Daoy (cell line): ENCODE measurements at places on chromosomes 1 and 21. TPM values are rescaled to one million over a fixed set of nuclear protein-coding genes. Genes with fewer than 3 reads are reported as not detected.

DNA sequence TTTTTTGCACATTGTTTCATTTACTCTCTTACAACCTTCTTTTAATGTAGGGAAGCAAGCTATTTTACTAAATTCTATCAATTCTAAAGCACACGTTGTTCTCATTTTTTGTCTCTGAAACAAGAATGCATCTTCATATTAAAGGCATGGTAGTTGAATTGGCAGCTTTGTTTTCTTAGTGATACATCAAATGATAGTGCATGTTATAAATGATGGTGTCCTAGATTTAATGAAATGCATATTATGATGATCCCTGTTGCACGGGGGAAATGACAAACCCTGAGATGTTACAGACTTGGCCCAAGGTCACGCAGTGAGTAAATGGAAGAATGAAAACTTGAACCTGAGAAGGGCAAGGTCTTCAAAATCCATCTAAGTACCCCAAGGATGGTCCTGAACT is 213.1 kb downstream of the KAZN start:
- no peak for DNase-seq

- no peak for DNase-seq
These were observed 9.8 kb downstream of the RGS8 start for GRCh38 chr1:182674346-182675246.

Gene EXO5
- total RNA-seq: 2.1 and 8.3 TPM in 2 replicates

Gene SPRR1A
- total RNA-seq: not detected in 2 replicates

Gene KRTAP12-2
- not detected in 2 replicates for total RNA-seq

Gene SLC6A17
- 0.46 and 0.60 TPM in 2 replicates for total RNA-seq

- DNase-seq: no peak
These were observed 32.6 kb upstream of the SPOCD1 start for GRCh38 chr1:31848381-31848897.

DNA sequence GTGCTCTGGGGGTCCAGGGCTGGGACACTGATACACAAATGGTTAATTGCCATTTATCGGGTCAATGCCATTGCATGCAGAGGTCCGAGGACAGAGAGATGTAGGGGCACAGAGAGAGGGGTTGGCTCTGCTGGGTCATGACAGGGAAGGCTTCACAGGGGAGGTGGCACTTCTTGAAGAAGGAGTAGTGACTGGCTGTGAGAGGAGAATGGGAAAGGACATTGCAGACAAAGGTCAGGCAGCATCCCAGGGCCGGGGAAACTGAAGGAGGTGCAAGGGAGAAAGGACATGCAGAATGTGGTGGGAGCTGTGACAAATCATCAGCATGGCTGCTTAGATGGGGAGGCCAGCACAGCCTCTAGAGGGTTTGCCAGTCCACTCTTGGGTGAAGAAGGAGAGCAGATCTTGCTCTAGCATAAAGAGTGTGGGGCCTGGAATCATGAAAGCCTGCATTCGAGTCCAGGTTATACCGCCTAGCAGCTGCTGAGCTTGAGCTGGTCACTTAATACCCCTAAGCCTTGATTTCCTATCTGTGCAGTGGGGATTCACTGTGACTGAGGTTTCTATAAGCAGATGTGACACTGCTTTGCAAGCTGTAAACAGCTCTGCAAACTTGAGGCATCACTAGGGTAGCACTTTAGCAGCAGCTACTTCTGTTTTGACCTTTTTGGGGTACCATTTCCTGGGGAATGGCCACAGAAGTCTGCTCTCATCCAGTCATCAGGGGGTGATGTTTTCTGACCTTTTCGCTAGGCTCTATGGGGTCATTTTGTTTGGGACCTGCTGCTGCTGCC is 59.2 kb upstream of the EPS8L3 start:
- DNase-seq: no peak

GRCh38 chr1:23558140-23558871 is 995 bp downstream of the ID3 start:
- peak; percentile 87 for DNase-seq

- DNase-seq: no peak
These were observed 89.8 kb downstream of the KIF14 start for GRCh38 chr1:200530623-200531261.

Gene GPR52
- not detected in 2 replicates for total RNA-seq

Gene EXO1
- 54.2 and 67.1 TPM in 2 replicates for total RNA-seq

DNA sequence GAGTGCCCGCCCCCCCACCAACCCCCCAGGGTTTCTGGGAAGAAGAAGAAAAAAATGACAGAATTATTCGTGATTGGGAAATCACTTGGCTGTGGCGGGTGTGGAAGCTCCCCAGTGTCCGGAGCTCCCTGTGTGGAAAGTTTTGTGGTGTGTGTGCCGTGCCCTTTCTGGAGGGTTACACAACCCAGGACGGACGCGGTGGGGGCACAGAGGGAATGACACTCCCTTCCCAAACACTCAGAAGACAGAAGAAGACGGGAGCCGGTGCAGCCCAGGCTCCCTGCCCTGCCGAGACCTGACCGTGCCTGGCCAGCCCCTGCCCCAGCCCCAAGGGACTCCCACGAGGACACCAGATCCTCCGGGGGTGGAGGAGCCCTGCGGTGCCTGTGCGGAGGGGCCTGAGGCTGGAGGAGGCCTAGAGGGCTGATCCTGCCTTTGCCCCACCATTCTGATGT is 33.0 kb upstream of the ADARB1 start:
- no peak for DNase-seq

Gene TNFRSF18
- 0.89 and 1.9 TPM in 2 replicates for total RNA-seq

Gene AKNAD1
- not detected in 2 replicates for total RNA-seq

Gene ICOSLG
- total RNA-seq: 0.21 and 0.57 TPM in 2 replicates

DNA sequence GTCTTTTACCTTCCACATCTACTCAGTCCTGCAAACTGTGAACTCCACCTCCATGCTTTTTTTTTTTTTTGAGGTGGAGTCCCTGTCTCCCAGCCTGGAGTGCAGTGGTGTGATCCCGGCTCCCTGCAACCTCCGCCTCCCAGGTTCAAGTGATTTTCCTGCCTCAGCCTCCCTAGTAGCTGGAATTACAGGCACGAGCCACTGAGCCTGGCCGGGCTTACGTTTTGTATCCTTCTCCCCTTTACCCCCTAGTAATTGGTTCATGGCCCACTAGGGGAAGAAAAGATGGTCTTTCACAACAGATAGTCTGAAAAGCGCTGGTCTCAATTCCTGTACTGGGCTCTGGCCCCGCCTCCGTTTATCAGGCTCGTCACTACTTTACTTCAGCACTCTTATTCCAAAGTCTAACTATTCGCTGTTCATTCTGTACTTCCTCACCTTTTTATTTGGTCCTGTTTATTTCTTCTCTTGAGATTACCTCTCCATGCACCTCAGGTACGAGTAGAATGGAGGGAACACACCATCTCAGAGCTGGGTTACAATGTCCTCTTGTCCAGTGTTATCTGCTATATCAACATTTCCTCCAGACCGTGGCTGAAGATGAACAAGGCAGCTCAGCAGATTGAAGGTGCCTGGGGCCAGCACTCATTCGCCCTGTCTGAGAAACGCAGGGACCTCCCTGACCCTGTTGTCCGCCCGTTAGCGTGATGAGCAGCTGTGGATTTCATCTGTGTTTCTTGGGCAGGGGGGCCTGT is 16.2 kb downstream of the CNST start:
- DNase-seq: no peak

Gene OR2M5
- not detected in 2 replicates for total RNA-seq

Gene BCL10
- 50.7 and 73.2 TPM in 2 replicates for total RNA-seq

Gene AADACL3
- not detected in 2 replicates for total RNA-seq

- DNase-seq: no peak
These were observed 646.6 kb upstream of the PTBP2 start for GRCh38 chr1:96074876-96075577.

GRCh38 chr1:1116701-1117468 is 996 bp upstream of the C1orf159 start:
- peak; percentile 35 for DNase-seq

DNA sequence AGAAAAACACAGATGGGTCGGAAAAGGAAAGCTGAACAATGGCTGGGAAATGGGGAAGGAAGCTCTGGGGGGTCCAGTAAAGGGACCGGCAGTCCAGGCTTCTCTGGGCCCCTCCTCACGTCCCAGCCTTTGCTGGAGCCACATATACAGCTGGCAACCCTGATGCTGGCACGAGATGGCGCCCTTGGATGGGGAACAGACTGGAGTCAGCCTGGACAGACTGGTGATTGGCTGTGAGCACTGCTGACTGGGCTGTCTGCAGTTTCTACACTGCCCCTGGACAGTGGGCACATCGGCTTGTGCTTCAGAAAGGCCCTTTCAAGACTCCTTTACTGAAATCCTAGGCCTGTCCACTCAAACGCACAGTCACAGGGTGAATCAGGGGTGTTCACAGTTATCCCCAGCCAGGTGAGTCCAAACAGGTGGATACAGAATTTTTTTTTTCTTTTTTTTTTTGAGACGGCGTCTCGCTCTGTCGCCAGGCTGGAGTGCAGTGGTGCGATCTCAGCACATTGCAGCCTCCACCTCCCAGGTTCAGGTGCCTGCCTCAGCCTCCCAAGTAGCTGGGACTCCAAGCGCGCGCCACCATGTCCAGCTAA is 31.1 kb upstream of the ZBTB40 start:
- DNase-seq: peak; percentile 89

DNA sequence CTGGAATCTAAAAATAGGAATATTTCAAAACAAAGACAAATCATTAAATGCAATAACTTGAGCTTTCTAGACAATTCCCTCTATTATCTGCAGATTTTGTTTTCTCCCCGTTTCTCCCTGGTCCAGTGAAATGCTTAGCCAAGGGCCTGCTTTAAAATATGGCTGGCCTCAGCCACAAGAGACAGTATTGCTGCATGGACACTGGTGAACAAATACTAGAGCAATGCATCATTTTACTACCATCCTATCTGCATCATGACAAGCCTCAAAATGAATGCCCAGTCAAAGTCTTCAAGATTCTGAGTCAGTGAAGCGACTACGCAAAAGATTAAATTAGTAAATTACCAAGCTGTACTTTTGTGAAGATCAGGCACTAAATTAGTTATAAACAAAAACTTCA is 80.5 kb downstream of the ENAH start:
- DNase-seq: no peak

GRCh38 chr1:49052102-49052501 is 275.4 kb upstream of the BEND5 start:
- DNase-seq: no peak

- DNase-seq: peak; percentile 68
These were observed 620.1 kb upstream of the ADAMTS5 start for GRCh38 chr21:27586986-27587385.

Gene NR0B2
- total RNA-seq: not detected in 2 replicates

Gene KRTAP7-1
- not detected in 2 replicates for total RNA-seq

DNA sequence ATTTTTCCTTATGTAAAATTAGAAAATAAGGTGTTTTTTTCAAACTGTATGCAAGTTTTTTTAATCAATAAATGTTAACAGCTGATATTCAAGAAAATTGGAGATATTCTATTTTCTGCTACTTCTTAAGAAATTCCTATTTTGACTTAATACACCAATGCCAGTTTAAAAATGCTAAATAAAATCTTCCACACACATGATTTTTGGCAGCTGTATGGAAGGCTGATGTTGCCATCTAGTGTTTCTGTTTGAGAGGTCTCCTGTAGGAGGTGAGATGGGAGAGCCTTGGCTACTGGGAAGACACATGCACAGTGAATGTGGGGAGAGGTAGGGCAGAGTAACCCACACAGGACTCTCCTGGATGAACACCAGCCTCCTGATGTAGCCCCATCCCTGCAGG is 29.2 kb upstream of the OR2B11 start:
- peak; percentile 44 for DNase-seq

Gene SLAMF7
- total RNA-seq: 0.03 and 0.91 TPM in 2 replicates

- DNase-seq: no peak
These were observed 65.1 kb upstream of the ATP1B1 start for GRCh38 chr1:169041366-169041765.

DNA sequence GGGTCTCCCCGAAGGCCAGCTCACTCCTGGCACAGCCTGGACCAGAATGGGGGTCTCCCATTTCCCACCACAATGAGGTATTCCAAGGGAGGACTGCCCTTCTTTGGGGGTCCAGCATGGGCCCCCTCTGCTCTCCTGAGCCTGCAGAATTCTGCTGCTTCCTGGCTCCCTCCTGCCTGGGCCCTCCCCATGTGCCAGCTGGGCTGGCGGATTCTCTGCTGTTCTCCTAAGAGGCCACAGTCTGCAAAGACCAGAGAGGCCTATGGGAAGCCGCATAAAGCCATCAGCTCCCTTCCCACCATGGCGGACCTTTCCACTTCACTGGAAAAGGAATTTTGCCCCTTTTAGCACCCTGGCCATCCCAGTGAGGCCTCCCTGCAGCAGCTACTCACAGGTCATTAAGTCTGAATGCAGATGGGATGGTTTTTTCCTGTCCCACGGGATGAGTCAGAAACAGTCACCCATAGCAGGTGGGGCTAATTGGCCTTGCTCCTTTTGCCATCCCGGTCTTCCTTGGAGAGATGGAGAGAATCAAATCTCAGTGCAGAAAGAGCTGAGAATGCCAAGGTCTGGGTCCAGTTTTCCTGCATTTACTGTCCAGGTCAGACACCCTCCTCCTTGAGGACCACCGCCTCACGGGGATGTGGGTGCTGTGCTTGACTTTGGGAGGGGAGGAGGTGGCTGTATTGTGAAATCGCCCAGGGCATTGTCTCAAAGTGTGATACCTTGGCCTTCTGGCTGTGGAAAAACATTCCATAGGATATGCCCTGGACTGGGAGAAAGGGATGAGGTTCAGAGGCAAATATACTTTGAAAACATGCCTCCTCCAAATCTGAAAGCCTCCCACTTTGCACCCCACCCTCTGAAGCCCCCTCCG is 23.2 kb downstream of the MYBPH start:
- peak; percentile 91 for DNase-seq

Gene FALEC
- not detected in 2 replicates for total RNA-seq

GRCh38 chr1:238306411-238306810 is 415.7 kb upstream of the ZP4 start:
- no peak for DNase-seq

- no peak for DNase-seq
These were observed 90.3 kb downstream of the SCMH1 start for GRCh38 chr1:41151846-41152245.

- no peak for DNase-seq
These were observed 1.1 kb downstream of the IGSF8 start for GRCh38 chr1:160097151-160097910.

- DNase-seq: peak; percentile 85
These were observed 86.4 kb downstream of the NAV1 start for GRCh38 chr1:201625226-201625761.

DNA sequence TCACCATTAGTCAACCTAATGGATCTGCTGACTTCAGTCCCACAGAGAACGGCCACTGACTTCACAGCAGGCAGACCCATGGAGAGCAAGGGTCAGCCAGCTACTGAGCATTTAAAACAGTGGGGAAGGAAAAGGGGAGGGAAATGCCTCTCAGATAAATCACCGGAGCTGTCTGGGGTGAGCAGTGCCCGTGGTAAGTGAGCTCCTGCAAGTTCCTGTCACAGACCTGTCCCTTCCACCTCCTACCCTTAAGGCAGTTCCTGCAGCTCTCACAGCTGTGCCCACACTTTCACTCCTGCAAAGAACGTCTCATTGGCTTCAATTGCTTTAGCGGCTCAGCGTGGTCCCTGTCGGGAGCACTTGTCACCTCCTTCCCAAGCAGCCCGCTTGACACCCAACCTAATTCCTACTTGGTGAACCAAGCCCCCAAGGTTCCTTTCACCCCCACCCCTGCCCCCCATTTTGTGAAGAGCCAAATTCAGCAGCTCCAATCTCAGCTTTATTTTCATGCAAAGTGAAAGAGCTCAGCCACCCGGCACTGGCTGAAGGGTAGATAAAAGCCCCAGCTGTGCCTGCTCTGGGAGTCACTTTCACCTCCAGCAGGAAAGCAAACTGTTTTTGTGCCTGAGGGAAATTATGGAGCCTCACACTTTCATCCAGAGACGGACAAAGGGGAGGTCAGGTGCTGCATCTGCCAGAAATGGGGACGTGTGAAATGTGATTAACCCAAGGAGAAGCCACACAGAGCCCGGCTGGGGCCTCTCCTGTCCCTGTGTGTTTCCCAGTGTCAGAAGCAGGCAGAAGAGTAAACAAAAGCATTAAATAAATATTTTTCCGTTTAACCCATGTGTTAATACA is 306.2 kb downstream of the TTLL7 start:
- peak; percentile 45 for DNase-seq
